ENCODE measurements at places on chromosomes 6 and 20.

GRCh38 chr6:79665725-79666551 lies 34.8 kb downstream of the SH3BGRL2 start:
- no peak for DNase-seq

GRCh38 chr6:52074155-52074554 lies 13.3 kb downstream of the PKHD1 start:
- DNase-seq = no peak

- DNase-seq = no peak
These were observed 19.4 kb downstream of the SAMD3 start for GRCh38 chr6:130203370-130203769.

GRCh38 chr6:19368511-19368910 lies 468.7 kb upstream of the ID4 start:
- DNase-seq = no peak

DNA sequence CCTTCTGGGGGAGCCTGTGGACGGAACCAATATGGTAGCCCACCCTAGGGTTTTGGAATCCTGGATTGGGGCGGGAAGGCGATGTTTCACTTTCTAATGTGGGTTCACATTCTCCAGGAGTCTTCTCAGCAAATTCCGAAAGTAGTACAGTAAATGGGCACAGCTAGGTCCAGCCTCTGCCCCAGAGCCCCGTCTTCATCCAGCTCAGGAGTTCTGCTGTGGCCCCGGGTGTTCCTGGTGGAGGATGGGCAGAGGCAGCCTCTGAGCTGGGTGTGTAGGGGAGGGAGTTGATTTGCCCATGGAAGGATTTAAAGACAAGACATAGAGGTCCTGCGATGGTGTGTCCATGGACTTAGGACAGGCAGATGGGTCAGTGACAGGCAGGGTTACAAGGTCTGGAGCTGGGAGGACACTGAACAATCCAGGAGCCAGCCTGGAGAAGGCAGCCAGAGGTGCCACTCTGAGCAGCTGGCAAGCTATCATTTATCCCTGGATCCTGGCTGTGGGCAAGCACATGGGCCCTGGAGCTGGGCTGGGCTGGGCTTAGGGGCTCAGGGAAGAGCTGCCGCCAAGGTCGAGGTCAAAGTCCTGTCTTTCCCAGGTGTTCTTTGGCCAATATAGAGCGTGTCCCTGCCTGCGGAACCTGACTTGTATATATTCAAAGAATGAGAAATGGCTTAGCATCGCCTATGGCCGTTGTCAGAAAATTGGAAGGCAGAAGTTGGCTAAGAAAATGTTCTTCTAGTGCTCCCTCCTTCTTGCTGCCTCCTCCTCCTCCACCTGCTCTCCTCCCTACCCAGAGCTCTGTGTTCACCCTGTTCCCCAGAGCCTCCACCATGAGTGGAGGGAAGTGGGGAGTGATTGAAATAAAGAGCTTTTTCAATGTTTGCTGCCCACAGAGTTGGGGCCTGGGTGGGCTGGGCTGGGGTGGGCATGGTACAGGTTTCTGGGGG lies 6.7 kb downstream of the CLPSL1 start:
- no peak for DNase-seq

GRCh38 chr20:43778375-43778774 lies 51.6 kb upstream of the GTSF1L start:
- DNase-seq = no peak

- no peak for DNase-seq
These were observed 456.8 kb upstream of the CHD6 start for GRCh38 chr20:42074944-42075343.

- no peak for DNase-seq
These were observed 646.7 kb upstream of the PTCHD4 start for GRCh38 chr6:48757661-48758060.

DNA sequence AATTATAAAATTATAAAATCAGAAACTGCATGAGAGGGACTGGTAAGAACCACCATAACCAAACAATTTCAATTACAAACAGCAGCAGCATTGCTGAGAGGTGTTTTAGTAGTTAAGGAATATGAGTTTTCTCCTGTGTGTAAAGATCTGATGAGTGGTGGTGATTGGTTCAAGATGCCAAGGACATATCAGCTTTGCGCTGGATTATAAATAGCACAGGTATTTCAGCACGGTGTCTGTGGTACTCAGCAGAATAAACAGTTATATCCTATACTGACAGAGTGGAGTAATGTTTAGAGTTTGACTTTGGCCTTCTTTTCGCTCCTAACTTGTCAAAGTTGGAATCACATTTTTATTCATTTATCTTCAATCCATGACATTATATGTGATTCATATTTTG lies 501.0 kb downstream of the CDH26 start:
- no peak for DNase-seq

DNA sequence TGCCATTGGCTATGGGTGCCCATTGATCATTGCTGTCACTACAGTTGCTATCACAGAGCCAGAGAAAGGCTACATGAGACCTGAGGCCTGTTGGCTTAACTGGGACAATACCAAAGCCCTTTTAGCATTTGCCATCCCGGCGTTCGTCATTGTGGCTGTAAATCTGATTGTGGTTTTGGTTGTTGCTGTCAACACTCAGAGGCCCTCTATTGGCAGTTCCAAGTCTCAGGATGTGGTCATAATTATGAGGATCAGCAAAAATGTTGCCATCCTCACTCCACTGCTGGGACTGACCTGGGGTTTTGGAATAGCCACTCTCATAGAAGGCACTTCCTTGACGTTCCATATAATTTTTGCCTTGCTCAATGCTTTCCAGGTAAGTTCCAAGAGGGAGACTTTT lies 16.4 kb downstream of the ADGRF4 start:
- DNase-seq = no peak

Measured in DMS153 (cell line).